ENCODE measurements at places on chromosomes 1 and 21.

- peaks cover 2% of the 10 kb centered on the region for H3K4me1 ChIP-seq
- H3K27ac ChIP-seq = no peak overlapping the region
- no peak overlapping the region for H3K4me3 ChIP-seq
Measured at GRCh38 chr1:84781946-84782771, 91.9 kb upstream of the SSX2IP start.

GRCh38 chr1:156281281-156281680 is 1.3 kb downstream of the SMG5 start:
- H3K4me1 ChIP-seq = peaks cover 40% of the 10 kb centered on the region
- no peak for DNase-seq
- H3K4me3 ChIP-seq = peak overlapping the region; percentile 93
- peak overlapping the region; percentile 88 for H3K27ac ChIP-seq
- H3K27me3 ChIP-seq = no peaks in the 10 kb centered on the region

DNA sequence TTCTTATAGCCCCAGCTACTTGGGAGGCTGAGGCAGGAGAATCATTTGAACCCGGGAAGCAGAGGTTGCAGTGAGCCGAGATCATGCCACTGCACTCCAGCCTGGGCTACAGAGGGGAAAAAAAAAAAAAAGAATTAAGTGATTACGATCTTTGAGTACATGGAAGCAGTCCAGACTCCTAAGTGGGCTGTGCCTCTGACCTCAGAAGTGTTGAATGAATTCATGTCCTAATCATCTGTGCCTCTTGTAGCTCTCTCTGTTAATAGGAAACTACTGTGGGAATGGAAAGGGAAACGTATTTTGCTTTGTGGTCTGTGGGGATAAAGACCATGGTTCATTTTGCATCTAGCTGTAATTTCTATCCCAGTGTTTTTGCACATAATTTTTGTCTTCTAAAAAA is 8.4 kb upstream of the IVNS1ABP start:
- H3K4me3 ChIP-seq = no peak overlapping the region
- no peaks in the 10 kb centered on the region for H3K27me3 ChIP-seq
- H3K36me3 ChIP-seq = no peaks in the 10 kb centered on the region

DNA sequence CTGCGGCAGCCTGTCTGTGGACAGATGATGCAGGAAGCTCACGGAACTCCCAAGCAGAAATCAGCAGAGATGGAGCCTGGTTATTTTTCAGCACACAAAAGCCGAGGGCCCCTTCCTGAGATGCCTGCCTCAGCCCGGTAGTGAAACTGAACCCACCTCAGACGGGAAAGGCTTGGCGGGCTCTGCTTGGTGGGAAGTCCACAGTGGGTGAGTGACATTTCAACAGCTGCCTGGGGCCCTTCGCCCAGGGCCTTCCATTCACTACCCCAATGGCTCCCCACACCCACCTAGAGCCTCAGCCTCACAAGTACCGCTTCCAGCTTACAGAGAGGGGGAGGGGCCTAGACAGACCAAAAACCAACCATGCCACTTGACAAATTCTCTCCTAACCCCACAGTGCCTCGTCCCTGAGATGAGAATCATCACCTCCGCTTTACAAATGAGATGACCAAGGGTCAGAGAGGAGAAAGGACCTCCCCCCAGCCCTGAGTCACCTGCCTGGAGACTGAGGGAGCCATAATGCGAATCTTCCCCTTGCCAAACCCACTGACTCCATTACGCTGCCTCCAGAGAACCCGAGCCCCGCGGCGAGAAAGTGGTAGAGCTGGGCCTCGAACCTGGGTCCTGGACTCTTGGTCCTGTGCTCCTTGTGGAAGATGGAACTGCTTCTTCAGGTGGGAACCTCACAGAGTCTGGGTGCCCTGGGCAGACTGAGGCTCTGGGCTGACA is 3.4 kb upstream of the ECE1 start:
- peaks cover 88% of the 10 kb centered on the region for H3K4me1 ChIP-seq
- peak overlapping the region; percentile 90 for H3K4me3 ChIP-seq
- H3K36me3 ChIP-seq = peaks cover 34% of the 10 kb centered on the region
- H3K27me3 ChIP-seq = no peaks in the 10 kb centered on the region

DNA sequence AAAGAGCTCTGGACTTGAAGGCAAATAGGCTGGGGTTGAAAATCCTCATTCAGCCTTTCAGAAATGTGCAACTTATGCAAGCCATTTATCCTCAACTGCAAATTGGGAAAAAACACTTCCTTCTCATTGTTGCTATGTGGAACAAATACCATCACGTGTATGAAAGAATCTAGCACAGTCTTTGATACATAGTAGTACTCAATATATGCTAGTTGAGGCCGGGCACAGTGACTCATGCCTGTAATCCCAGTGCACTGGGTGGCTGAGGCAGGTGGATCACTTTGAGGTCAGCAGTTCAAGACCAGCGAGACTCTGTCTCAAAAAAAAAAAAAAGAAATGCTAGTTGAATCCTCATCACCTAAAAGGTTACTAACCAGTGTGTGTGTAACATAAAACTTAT is 8.2 kb downstream of the PI4KB start:
- H3K27ac ChIP-seq = no peak overlapping the region
- peaks cover 21% of the 10 kb centered on the region for H3K4me1 ChIP-seq
- no peaks in the 10 kb centered on the region for H3K27me3 ChIP-seq
- H3K4me3 ChIP-seq = no peak overlapping the region
- DNase-seq = no peak

- H3K27ac ChIP-seq = no peak overlapping the region
- peaks cover 75% of the 10 kb centered on the region for H3K36me3 ChIP-seq
- DNase-seq = peak; percentile 7
- no peaks in the 10 kb centered on the region for H3K27me3 ChIP-seq
Measured at GRCh38 chr21:46196733-46197132, 12.5 kb upstream of the SPATC1L start.

DNA sequence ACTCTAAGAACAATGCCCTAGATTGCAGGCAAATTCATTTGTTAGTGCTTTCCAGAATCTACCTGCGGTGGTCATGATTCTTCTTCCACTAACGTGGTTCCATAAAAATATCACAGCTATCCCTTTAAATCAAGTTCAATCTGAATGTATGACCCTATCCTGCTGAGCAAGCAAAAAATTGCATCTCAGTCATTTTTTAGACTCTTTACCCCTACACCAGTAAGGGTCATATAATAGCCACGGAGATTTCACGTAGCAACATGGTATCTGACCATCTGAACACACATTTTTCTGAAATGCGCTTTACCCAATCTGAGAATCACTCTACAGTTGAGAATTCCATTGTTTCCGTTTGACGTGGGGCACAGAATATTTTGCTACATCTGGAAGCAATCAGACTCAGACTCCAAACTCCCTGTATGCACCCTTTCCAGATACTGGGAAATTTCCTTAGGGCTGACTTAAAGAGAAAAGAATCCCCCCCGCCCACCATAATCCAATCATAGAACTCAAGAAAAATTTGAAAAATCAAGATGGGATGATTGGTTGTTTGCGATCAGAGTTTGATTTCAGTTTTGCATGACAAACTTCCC is 699.2 kb upstream of the ZP4 start:
- no peaks in the 10 kb centered on the region for H3K27me3 ChIP-seq
- H3K36me3 ChIP-seq = no peaks in the 10 kb centered on the region
- no peaks in the 10 kb centered on the region for H3K4me1 ChIP-seq
- H3K27ac ChIP-seq = no peak overlapping the region
